Activated CD8-positive, alpha-beta T cell treated with anti-CD3 and anti-CD28 coated beads, Interleukin-2, amount 10 ng/mL, durations not matched to agents 7 days and 5 days (primary cell): ENCODE measurements at places on chromosomes 2 and 18. TPM values are rescaled to one million over a fixed set of nuclear protein-coding genes. Genes with fewer than 3 reads are reported as not detected.

Gene DTNA
- total RNA-seq: not detected

Gene PECR
- total RNA-seq: 29.0 TPM

Gene GBX2
- total RNA-seq: not detected

Gene TCF4
- total RNA-seq: 0.26 TPM

Gene ZNF521
- total RNA-seq: not detected

Gene SLC14A1
- total RNA-seq: 2.4 TPM

Gene ABCG5
- total RNA-seq: not detected

Gene MLPH
- total RNA-seq: not detected

Gene SERPINB13
- not detected for total RNA-seq

DNA sequence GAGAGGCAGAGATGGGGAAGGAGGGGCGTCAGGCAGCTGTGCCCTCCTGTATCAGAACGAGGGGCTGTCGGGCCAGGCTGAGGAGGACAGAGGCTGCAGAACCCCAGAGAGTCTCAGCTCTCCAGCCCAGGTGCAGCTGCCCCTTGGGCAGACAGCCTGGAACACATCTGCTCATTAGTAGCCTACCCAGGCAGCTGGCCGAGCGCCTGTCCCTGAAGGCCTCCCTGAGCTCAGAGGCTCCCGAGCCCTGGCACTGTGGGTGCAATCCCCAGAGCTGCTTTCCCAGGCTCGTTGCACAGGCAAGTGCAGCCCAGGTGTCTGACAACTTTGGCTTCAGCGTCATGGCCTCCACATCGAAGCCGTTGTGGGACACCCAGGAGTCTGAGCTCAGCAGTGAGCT lies 13.1 kb upstream of the TMEM185B start:
- peaks cover 28% of the 10 kb centered on the region for H3K4me1 ChIP-seq
- no peaks in the 10 kb centered on the region for H3K27me3 ChIP-seq
- DNase-seq: no peak
- H3K4me3 ChIP-seq: no peak overlapping the region

- peaks cover 24% of the 10 kb centered on the region for H3K36me3 ChIP-seq
- no peaks in the 10 kb centered on the region for H3K27me3 ChIP-seq
- no peak for DNase-seq
- H3K4me3 ChIP-seq: no peak overlapping the region
- H3K27ac ChIP-seq: no peak overlapping the region
- no peaks in the 10 kb centered on the region for H3K4me1 ChIP-seq
Observed at GRCh38 chr18:54192415-54192814, 32.1 kb downstream of the MBD2 start.

- no peaks in the 10 kb centered on the region for H3K36me3 ChIP-seq
- H3K27me3 ChIP-seq: no peaks in the 10 kb centered on the region
- H3K27ac ChIP-seq: no peak overlapping the region
- H3K4me1 ChIP-seq: no peaks in the 10 kb centered on the region
- no peak for DNase-seq
Observed at GRCh38 chr2:11611251-11611650, 58.7 kb downstream of the NTSR2 start.

DNA sequence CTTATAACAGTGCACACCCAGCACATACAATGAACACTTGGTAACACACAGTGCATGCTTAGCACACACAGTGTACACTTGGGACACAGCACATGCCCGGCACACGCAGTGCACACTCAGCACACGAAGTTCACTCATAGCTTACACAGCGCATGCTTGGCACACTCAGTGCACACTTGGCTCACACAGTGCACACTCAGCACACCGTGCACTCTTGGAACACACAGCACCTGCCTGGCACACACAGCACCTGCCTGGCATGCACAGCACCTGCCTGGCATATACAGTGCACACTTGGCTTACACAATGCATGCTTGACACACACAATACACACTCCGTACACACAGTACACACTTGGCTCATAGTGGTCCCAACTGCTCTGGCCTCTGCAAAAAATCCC lies 128.2 kb downstream of the GALR1 start:
- DNase-seq: no peak
- H3K4me1 ChIP-seq: no peaks in the 10 kb centered on the region
- no peak overlapping the region for H3K4me3 ChIP-seq
- peaks cover 3% of the 10 kb centered on the region for H3K27me3 ChIP-seq
- no peaks in the 10 kb centered on the region for H3K36me3 ChIP-seq

DNA sequence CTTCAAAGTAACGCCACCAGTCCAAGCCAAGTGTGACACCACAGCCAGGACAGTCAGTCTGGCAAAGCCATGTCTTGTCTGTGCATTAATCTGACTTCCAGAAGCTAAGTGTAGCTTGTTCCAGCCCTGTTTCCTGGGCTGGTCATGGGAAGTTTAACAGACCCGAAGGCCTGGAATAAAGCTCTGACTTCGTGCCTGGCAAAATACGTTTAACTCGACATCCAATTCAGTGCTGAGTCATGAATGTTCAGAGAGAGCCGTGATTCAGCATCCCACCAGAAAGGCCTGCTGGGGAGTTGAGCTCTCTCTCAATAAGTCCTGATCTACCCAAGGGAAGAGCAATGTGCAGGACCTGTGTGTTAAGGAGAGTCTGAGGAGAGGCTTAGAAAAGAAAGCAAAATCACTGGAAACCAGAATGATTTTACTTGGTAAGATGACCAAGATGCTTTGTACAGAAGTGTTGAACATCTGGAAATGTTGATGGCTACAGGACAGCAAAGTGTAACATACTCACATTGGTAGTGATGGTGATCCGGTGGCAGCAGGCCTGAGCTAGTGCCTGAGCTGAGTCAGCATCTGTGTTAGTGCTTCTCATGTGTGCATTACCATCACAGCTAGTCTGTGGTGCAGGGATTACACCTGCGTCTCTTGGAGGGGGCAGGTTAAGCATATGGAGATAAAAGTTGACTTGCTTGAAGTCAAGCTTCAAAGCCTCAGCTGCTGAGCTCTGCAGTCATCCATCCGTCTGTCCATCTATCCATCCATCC lies 743.7 kb upstream of the HS6ST1 start:
- no peak overlapping the region for H3K4me3 ChIP-seq
- no peaks in the 10 kb centered on the region for H3K27me3 ChIP-seq
- no peak overlapping the region for H3K27ac ChIP-seq
- H3K4me1 ChIP-seq: no peaks in the 10 kb centered on the region
- no peak for DNase-seq

DNA sequence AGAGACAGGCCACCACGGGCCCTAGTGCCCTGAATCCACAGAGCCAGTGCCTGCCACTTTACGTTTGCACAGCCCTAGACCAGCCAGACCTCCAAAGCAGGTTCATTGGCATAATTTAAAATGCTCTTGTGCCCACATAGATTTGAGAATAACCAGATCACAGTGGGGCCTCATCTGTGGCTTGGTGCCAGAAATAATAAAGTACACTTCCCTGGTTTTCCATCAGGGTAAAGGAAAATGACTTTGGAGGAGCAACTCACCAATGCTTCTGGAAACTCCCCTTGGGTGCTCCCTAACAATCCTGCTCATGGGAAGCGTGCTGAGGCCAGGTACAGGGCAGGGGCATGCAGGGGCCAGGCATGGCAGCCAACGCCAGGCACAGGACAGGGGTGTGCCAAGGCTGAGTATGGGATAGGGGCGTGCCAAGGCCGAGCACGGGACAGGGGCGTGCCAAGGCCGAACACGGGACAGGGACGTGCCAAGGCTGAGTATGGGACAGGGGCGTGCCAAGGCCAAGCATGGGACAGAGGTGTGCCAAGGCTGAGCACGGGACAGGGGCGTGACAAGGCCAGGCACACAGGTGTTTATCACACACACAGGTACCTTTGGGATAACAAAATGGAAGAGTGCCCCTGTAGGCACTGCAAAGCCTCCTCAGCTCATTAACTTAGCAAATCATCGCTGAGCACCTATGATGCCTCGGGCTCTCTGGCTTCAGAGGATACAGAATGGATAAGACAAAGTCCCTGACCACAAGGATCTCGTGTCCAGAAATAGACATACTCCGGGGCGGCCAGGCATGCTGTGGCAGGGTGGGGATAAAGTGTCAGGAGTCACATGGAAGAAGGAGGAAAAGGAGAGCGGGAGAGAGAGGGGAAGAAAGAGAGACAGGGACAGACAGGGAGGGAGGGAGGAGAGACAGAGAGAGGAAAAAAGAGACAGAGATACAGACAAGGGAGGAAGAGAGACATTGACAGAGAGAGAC lies 334.7 kb downstream of the EIPR1 start:
- no peaks in the 10 kb centered on the region for H3K4me1 ChIP-seq
- H3K4me3 ChIP-seq: no peak overlapping the region
- no peaks in the 10 kb centered on the region for H3K27me3 ChIP-seq
- DNase-seq: no peak
- no peaks in the 10 kb centered on the region for H3K36me3 ChIP-seq

DNA sequence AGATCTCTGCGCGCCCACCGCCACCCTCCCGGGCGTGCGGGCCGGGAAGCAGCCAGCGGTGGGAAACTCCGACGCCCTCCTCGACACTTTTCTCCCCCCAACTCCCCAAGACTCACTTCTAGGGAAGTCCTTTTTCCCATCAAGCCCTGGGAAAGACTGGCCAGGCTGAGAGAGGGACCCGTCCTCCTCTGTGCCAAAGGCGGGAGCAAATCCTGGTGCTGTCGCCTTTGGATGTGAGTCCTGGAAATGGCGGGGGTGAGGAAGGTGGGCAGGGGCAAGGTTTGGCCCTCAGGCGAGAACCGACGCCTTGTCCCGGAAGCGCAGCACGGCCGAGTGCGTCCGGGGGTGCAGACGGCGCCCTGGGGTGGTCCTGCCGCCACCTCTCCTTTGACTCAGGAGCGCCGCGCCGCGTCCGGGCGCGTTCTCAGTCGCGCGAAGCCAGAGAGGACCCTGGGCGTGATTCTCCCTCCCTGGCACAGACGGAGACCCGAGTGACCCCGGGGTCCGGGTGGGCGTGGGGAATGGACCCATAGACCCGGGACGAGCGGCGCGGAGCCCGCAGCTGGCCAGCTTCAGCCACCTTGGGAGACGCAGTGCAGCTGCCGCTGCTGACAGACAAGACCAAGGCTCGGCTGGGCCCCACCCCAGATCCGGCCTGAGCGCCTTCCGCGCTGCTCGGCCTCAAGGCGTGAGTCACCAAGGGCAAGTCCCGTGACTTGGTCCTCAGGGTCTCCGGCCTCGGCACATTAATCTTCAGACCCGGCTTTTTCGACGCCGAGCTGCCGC lies 3.5 kb upstream of the LBX2 start:
- H3K27ac ChIP-seq: peak overlapping the region; percentile 69
- H3K36me3 ChIP-seq: peaks cover 43% of the 10 kb centered on the region
- peaks cover 73% of the 10 kb centered on the region for H3K4me1 ChIP-seq
- DNase-seq: peak; percentile 69

DNA sequence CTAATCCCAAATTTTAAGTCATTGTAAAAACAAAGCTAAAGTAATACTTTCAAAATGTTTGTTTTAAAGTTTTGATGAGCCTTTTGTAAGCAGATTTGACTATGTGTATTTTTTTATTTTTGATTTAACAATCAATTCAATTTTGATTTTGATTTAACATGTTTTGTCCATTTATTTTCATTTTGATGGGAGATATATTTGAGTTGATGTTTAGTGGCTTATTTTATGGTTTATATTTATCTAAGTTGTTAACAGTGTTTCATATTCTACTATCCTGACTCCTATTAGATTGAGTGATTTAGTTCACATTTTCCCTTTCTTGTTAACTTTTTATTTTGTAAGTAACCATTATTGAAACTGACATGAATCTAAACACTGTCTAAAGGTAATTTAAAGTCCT lies 44.7 kb downstream of the TMEM18 start:
- no peak overlapping the region for H3K27ac ChIP-seq
- peaks cover 6% of the 10 kb centered on the region for H3K27me3 ChIP-seq
- no peaks in the 10 kb centered on the region for H3K36me3 ChIP-seq
- no peaks in the 10 kb centered on the region for H3K4me1 ChIP-seq

GRCh38 chr18:72342933-72343332 lies 201.2 kb downstream of the CBLN2 start:
- no peak overlapping the region for H3K4me3 ChIP-seq
- no peaks in the 10 kb centered on the region for H3K36me3 ChIP-seq
- H3K27ac ChIP-seq: no peak overlapping the region
- H3K27me3 ChIP-seq: no peaks in the 10 kb centered on the region
- DNase-seq: no peak

GRCh38 chr2:3662239-3662638 lies 4.2 kb downstream of the ALLC start:
- H3K4me3 ChIP-seq: no peak overlapping the region
- H3K27me3 ChIP-seq: peaks cover 5% of the 10 kb centered on the region
- H3K27ac ChIP-seq: no peak overlapping the region
- no peak for DNase-seq
